GM23338 (cell line): ENCODE measurements at places on chromosomes 2 and 18. TPM values are rescaled to one million over a fixed set of nuclear protein-coding genes. Genes with fewer than 3 reads are reported as not detected.

DNA sequence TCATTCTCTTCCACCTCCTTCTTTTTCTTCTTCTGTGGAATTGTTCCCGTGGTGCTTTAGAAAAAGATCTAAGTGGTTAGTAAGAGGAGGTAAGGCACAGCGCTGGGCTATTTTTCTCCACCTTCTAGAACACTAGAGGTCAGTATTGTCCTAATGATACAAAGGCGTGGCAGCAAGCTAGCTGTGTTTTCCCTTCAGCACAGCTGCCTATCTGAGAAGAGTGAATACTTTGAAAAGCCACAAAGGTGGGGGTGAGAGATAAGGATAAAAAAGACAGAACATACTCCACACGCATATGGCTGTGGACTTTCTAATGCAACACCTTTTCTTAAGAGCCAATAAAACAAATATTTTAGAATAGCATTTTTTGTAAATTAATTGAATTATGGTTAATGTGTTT lies 2.1 kb downstream of the CNTNAP5 start:
- DNase-seq, result peak; percentile 88

DNA sequence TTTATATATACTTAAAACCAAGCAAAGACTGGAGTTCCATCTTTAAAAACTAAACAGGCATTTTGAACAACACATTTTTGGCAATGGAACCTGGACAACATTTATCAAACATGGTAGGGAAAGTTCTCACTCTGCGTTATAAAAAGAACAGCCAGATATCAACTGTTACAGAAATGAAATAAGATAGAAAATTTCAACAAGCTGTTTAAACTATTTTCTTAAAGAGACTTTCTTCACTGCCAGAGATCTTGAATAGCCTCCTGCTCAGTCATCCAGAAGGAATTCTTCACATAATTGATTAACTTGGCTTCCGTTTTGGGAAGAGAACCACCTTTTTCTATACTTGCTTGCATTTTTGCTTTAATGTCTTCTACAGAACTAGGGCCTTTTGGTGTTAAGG lies 166.0 kb upstream of the PIK3C3 start:
- no peak for DNase-seq

GRCh38 chr2:121903037-121903689 lies 147.7 kb downstream of the TSN start:
- no peak for DNase-seq

GRCh38 chr2:205640716-205641115 lies 41.6 kb upstream of the NRP2 start:
- DNase-seq, result no peak

DNA sequence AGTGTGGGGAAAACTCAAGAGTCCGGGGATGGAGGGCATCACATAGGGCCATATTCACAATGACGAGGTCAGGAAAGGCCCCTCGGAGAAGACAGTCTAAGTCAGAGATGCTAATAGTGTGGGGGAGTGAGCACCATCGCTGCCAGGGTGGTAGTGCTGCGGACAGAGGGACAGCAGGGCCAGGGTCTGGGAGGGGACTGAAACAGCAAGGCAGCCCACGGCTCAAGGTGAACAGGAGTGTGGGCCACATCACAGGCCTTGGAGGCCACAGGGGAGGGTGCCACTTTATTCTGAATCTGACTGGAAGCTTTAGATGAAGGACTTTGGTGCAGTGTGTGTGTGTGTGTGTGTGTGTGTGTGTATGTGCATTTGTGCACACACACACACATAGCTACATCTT lies 130.9 kb upstream of the GLI2 start:
- DNase-seq, result no peak

- no peak for DNase-seq
Measured at GRCh38 chr2:16411788-16412187, 253.8 kb downstream of the CYRIA start.

GRCh38 chr18:3286159-3286558 lies 24.2 kb downstream of the MYL12B start:
- DNase-seq, result no peak

DNA sequence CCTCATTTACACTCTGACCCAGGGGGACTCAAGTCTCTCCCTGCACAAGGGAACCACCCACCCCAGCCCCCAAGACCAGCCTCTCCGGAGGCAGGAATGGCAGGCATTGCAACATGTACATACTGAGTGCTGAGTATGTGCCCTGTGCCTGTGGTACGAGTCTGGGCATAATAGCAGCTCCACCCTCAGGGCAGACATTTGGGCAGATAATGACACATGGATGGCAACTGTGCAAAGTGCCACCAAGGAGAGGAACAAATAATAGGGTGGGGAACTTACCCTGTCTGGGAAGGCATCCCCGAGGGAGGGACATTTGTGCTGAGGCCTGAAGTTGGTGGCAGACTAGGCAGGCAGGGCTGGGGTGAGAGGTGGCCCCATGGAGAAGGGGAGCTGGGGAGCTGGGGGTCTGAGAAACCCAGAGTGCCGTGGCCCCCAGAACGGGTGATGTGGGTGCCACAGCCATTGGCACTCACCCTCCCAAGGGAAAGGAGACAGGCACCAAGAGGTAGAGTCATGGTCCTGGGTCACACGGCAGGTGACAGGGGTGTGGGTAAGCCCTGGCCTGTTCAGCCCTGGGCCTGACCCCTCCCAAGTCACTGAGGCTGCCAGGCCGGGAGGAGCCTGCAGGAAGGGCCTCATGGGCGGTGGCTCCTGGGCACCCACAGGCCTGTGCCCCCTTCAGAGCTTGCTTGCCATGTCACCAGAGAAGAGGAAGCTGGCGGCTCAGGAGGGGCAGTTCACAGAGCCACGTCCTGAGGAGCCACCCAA lies 15.7 kb upstream of the GPR17 start:
- no peak for DNase-seq

DNA sequence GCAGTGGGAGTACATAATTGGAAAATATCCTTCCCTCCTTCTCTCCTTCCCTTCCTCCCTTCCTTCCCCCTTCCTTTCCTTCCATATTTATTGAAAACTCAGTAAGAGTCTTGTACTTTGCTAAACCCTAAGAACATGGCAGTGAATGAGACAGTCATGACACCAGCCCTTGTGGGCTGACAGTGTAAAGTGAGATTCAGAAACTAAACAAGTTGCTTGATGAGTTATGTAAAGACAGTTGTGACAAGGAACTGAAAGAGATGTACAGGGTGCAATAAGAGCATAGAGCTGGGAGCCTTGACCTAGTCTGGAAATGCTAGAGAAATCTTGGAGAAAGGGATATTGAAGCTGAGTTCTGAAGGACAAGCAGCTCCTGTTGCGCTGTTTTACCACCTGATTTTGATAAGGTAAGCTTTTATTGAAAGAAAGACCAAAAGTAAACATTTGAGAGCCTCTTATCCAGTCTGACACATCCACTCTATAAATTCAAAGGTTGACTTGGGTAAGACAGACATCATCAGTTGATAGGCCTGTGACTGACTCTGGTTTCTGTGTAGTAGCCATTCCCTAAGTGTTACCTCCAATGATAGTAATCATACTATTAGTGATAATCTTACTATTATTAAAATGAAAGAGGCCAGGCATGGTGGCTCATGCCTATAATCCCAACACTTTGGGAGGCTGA lies 66.5 kb upstream of the SKOR2 start:
- DNase-seq, result no peak

DNA sequence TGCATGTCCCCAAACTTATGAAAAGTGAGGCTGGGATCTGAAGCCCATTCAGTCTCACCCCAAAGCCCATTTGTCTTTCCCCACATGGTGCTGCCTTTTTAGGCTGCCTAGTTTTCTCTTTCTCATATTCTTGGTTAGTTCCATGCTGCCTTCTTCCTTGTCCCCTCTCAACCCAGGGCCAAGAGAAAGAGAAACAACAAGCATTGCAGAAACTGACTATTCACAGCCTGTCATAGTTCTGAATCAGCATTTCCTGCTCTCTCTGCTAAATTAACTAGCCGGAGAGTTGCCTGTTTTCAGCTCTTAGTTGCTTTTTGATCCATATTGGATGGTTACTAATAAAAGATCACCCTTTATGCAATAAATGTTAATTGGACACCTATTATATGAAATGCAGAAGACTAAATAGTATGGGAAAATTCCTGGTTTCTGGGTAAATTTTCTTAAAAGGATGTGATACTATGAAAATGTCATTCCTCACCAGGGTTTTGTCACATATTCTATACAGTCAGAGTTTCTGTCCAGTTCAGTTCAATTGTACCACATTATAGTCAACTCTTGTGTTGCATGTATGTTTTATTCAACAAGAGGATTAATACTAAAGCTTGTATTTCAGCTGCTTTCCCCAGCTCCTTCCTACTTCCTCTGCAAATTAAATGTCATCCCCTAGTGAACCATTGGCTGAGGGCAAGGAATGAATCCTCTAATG lies 246.5 kb downstream of the GALR1 start:
- no peak for DNase-seq

DNA sequence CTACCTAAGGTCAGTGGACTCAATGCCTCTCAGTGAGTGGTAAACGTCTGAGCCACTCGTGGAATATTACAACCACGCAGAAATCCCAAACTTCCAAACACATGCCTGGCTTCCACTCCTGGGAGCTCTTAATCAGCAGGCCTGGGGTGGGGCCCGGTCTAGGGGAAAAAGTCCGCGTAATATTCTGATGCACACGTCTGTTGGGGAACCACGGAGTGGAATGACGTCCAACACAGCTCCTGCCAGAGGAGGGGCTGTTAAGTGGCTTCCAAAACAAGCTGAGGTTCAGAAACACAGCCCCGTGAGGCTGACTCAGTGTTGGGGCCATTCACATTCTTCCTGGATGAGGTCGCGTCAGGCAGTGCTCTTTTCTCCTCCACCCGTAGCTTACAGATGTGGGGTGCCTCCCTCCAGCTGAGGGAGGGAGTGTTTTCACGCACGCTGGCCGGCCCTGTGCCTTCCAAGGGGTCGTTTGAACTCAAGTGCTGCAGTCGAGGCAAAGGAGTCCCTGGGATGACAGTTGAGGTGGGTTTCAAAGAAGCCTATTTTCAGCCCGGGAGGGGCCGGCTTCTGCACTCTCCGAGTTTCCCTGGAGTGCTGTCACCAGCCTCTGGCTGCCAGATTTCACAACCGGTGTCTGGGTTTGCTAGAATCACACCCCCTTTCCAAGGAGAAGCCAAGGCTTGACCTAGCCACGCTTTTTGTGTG lies 73.1 kb downstream of the ACKR3 start:
- peak; percentile 54 for DNase-seq

GRCh38 chr18:68937029-68937599 lies 139.2 kb downstream of the CCDC102B start:
- DNase-seq, result no peak

- no peak for DNase-seq
Measured at GRCh38 chr18:73880387-73880786, 267.2 kb downstream of the FBXO15 start.

LINC00305 gene
- total RNA-seq, result not detected in 2 replicates

NPPC gene
- 0.43 and 2.2 TPM in 2 replicates for total RNA-seq

LAMA3 gene
- 2.6 and 4.9 TPM in 2 replicates for total RNA-seq
